ENCODE measurements at places on chromosomes 13 and 19.

DNA sequence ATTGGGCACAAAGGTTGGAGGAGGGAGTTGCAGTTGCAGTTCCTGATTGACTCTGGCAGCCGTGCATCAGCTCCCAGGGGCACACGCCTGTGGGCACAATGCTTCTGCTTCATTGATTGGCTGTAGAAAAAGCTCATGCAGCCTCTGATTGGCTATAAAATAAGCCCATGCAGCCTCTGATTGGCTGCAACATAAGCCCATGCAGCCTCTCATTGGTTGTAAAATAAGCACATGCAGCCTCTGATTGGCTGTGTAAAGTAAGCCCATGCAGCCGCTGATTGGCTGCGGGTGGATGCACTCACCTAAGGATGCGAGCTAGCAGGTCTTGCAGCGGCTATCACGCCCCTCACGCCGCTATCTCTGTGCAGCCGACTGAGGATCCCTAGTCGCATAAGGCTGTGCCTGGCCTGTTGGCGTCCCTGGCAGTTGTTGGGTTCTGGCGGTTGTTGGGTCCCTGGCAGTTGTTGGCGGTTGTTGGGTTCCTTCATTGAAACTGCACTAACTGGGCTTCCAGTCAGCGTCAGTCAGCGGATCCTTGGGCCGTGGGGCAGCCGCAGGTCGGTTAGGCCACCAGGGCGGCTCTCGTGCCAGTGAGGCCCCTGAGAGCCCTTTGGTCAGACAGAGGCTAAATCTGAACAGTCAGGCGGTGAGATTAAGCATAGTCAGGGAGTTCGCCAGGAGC lies at the start of gene SIGLECL1:
TSS of gene SIGLECL1 (plus strand) at position 295 of the 682 bp plus-strand sequence. CDS start 12,993 bp downstream, outside the sequence.
- DNase-seq, result no peak

GRCh38 chr19:1268226-1269064 lies 687 bp upstream of the CIRBP start:
- no peak for DNase-seq

- DNase-seq, result peak; percentile 61
These were observed 3.9 kb upstream of the PLPP2 start for GRCh38 chr19:294946-295686.

GRCh38 chr19:42831221-42832019 lies 48.1 kb downstream of the PSG1 start:
- DNase-seq, result no peak

GRCh38 chr13:107373551-107373950 lies 805.6 kb upstream of the ARGLU1 start:
- peak; percentile 44 for DNase-seq

DNA sequence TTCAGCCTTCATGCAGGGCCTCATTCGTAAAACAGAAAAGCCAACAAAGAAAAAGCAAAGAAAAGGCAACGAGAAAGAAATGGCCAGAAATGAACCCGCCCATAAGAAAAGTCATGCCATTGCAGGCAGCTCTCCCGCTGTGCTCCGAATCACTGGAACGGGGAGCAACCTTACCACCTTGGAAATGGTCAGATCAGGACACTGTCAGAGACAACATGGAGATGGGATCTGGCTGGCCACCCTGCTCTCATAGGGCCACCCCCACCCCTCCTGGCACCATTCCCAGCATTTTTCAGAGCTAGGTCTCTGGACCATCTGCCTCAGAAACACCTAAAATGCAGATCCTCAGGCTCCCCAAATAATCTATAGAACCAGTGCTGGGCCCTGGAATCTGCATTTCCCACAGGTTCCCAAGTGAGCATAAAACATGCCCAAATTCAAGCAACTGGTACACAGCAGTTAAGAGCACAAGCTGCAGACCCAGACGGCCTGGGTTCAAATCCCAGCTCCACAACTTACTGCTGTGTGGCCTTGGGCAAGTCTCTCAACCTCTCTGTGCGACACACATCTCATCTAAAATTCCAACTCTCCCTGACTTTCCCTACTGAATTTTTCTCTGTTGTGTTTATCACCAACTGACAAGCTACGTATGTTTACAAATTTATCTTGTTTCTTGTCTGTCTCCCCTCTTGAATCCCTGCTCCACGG lies 151.6 kb downstream of the IER2 start:
- DNase-seq, result no peak

- DNase-seq, result no peak
These were observed 423 bp downstream of the KLK8 start for GRCh38 chr19:51000981-51001380.

- DNase-seq, result no peak
These were observed 5.9 kb downstream of the PINLYP start for GRCh38 chr19:43581467-43581866.

DNA sequence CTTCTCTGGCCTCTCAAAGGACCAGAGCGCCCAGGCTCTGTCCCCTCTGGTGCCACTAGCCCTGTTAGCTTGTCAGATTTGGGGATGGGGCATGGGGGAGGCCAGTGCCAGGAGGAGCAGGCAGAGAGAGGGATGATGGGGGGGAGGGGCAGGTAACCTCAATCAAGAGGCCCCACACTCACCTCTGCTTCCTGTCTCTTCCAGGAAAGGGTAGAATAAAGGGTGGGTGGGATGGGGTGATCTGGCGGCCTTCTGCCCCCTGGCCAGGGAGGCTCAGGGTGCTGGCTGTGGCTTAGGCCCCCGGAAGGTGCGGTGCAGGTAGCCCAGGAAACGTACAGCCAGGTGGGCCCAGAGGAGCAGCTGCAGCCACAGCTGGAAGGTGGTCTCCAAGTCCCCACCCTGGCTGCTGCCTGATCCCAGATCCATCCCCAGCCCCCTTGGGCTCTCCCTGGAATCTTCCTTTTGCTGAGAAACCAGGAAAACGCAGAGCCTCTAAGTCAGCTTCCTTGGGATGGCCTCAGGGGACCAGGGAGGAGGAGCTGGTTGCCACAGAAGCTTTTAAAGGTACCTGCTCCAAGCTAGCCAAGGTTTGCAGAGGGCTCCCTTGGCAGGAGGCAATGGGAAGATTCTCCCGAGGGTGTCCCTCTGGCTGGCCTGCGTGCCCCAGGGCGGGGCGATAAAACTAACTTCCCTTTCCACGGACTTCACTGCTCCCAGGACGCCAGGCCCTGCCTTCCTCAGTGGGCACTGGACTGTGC lies 5.3 kb downstream of the PRKACA start:
- DNase-seq, result no peak

DNA sequence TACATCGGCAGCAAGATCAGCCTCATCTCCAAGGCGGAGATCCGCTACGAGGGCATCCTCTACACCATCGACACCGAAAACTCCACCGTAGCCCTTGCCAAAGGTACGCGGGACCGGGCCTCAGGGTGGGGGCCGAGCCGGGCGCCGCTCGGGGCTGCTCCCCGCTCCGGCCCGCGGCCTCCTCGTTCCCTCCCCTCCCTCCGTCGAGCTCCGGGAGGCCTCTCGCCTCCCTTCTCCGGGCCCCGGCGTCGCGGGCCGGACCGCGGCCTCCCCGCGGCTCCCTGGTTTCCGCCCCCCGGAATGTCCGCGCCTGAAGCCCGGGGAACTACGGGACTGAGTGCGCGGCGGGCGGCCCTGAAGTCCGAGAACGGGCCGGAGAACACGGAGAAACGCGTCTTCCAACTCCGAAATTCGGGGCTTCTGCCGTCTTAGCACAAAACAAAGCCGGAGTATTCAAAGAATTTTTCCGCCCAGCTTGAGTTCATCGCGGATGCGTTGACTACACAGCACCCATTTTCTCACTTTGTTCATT lies 423 bp downstream of the LSM14A start:
- DNase-seq, result no peak

DNA sequence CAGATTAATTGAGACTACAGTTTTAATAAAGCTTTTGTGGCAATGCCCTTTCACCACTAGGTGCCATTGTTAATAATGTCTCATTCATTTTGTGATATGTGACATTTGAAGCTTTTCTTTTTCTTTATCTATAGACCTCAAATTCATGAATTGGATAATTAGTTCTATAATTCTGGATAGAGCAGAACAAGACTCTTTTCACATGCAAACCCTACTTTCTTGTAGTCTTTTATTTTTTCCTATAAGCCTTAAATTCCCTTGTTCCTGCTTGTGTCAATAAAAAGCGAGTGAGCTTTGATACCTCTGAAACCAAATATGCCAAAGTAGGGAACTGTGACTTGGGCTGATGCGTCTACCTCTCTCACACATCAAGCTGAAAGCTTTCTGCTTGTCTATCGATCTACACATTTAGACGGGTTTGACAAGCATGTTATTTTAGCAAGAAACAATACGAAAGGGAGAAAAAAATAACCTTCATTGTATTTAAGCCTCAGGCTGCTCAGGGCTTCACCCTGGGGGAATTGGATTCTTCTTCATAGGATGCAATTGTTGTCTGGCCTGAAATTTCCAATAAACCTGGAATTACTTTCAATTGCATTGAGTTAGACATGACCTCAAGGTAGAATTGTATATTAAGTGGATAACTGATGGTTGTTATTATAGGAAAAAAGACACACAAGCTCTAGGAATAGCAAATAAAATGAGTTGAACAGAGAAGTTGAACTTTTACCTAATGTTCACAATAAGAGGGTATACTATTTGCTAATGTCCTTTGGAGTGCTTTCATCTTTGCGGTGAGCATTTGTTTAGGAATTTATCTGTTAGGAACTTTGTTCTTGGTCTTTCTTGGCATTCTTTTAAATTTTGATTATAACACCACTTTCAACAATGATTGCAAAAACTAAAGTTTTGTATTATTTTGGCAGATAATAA lies 1150.2 kb upstream of the PCDH9 start:
- DNase-seq, result no peak

- DNase-seq, result peak; percentile 84
These were observed 441 bp upstream of the ZFP28 start for GRCh38 chr19:56538254-56538760.

DNA sequence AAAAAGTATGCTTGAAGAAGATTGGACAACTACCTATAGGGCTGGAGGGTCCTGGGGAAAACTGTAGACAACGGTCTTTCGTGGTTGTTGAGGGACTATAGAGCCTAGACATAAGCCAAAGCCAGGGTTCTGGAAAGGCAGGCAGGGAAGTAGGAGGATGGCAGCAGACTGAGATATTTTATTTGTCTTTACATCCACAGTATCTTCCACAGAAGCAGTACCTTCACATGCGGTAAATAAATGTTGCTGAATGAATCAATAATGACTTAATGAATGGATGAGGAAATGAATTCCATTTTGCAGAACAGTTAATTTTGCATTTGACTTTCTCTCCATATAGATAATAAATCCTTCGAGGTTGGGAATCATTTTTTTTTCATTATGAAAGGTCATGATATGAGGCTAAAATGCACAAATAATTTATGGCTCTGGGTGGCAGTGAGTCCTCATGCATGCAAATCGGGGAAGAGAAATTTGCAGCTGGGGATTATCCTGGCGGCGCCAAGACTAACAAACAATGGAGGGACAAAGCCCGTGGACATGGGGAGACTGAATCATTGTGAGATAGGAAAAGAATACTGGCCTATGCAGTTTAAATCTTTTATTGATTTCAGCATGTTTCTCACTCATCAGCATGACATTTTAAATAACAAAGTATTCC lies 102.0 kb downstream of the ERCC5 start:
- DNase-seq, result no peak

DNA sequence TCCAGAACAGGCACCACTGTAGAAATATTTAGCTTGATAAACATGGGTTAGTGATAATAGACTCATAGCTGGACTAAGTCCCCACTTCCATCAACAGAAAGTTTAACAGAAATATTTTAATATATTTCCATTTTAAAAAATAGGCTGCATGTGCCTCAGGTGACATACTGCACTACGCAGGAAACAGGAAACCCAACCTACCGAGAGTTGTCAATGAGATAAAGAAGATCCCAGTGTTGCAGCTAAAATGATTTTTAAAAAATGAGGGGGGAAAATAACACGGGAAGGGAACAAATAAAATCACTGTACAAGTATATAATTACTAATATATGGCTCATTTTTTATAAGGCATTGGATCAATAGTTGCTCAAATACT lies 154.8 kb downstream of the TBC1D4 start:
- no peak for DNase-seq

GRCh38 chr19:7687177-7687576 lies 6.5 kb downstream of the TRAPPC5 start:
- no peak for DNase-seq

GRCh38 chr13:100485265-100485664 lies 103.3 kb downstream of the GGACT start:
- no peak for DNase-seq

DNA sequence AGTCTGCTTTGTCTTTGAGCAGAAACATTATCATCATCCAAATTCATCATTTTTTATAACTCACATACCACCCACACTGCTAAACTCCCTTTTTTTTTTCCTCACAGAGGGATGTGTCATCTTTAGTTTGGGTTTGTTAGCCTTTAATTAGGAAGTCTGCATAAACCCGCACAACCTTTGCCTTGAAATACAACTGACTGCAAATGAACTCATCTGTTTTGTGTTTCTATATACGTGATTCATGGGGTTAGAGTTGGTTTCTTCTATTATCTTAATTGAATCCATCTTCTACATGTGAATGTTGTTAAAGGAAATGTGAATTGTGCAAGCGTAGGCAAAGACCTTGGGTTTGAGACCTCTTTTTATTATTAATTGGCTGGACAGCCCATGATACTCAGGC lies 102.7 kb downstream of the SLAIN1 start:
- no peak for DNase-seq

DNA sequence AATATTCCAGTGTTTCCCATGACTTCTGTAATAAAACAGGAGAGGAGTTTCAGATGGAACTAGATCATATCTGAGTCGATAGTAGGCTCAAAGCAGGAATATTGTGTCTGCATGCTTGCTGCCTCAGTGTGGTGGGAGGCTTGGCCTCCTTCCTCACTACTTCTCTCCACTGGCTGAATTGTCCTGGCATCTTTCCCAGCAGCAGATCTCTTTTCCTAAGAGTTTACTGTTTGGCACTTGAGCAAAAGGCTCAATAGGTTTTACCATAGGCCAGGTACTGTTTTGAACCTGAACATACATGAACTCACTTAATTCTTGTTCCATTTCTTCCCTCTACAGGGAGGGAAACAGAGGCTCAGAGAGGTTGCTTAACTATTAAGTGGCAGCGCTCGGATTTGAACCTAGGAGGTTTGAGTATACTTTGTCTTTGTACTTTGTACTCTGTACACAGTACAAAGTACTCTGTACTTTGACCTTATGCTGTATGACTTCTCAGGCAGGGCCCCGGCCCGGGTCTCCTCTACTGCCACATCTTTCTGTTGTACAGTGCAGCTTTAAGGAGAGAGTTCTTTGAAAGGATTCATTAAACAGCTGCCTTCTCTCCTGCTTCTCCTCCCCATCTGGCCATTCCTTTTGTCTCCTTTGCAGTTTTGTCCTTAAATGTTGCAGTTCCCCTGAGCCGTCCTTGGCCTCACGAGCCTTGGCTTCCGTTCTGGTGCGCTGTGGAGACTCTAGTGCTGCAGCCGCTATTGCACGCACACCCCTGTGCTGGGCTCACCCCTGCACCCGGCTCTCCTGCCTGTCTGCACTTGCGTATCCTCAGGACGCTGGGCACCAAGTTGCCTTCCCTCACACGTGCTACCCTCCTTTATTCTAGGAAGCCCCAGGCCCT lies 8.1 kb downstream of the B3GLCT start:
- DNase-seq, result no peak

GRCh38 chr19:5154129-5154798 lies 185.4 kb downstream of the KDM4B start:
- DNase-seq, result peak; percentile 40

GRCh38 chr13:21511849-21512248 lies 52.7 kb upstream of the ZDHHC20 start:
- no peak for DNase-seq
